ENCODE measurements at places on chromosomes 16 and 17.

DNA sequence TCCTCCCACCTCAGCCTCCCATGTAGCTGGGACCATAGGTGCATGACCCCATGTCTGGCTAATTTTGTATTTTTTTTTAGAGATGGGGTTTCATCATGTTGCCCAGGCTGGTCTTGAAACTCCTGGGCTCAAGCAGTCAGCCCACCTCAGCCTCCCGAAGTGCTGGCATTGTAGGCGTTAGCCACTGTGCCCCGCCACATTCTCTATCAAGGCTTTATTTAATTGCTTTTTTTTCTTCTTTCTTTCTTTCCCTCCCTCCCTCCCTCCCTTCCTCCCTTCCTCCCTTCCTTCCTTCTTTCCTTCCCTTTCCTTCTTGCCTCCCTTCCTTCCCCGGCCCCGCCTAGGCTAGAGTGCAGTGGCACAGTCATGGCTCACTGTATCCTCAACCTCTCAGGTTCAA lies 23.7 kb downstream of the RSPRY1 start:
- no peak for DNase-seq

DNA sequence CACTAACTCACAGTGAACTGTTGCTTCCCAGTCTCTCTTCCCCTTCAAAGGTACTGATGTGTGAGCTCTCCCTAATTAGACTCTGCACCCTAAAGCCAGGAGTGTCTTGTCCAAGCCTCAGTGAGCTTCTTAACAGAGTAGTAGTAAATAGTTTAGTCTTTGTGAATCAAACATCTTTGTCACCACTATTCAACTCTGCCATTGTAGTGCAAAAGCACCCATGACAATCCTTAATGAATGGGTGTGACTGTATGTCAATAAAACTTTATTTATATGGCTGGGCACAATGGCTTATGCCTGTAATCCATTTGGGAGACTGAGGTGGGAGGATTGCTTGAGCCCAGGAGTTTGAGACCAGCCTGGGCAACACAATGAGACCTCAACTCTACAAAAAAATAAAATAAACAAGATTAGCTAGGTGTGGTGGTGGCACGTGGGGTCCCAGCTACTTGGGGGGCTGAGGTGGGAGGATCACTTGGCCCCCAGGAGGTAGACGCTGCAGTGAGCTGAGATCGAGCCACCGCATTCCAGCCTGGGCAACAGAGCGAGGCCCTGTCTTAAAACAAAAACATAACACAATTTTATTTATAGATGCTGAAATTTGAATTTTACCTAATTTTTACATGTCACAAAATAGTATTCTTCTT lies 45.5 kb upstream of the TNRC6A start:
- DNase-seq = no peak

- DNase-seq = peak; percentile 70
These were observed 167.1 kb downstream of the CCDC182 start for GRCh38 chr17:57577751-57578607.

GRCh38 chr16:26598061-26598460 lies 468.7 kb upstream of the C16orf82 start:
- DNase-seq = no peak

DNA sequence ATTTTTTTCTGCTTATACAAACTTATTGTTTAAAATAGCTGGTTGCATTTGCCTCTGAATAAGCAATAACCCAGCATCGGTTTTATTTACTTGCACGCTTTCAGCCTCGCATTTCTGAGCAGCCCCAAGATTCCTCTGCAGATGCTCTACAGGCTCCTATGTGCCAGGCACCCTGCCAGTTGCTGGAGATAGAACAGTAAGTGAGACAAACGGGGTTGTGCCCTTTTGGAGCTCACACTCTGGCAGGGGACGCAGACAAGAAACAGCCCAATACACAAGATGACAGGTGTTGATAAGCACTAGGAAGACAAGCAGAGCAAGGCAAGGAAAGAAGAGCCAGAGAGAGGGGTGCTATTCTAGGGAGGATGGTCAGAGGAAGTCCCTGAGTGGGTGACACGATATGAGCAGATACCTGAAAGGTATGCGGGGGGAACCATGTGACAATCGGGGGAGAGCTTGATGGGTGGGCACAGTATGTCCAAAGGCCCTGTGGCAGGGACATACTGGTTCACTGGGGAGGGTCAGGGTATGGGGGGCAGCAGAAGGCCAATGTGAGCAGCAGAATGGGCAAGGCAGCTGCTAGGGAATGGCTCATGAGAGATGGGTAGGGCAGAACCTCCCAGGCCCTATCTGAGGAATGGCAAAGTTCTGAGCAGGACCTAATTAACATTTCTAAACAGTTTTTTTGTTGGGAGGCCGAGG lies 18.7 kb upstream of the ADORA2B start:
- DNase-seq = no peak

DNA sequence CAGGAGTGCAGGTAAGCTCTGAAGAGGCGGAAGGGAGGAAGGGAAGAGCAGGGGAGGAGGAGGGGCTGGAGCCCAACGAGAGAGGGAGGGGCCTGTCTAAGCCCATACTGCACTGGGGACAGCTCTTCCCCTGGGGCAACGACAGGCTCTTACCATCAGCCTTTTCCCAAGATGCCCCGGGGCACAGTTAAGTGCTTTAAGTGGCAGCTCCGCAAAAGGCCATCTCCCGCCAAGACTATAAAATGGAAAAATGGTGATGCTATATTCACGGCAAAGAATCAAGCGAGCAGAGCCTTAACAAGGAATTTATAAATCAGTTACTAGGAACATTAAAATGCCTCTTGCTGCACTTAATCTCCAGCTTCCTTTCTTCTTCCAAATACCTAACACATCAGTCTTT lies 110.2 kb upstream of the NLRP1 start:
- no peak for DNase-seq

DNA sequence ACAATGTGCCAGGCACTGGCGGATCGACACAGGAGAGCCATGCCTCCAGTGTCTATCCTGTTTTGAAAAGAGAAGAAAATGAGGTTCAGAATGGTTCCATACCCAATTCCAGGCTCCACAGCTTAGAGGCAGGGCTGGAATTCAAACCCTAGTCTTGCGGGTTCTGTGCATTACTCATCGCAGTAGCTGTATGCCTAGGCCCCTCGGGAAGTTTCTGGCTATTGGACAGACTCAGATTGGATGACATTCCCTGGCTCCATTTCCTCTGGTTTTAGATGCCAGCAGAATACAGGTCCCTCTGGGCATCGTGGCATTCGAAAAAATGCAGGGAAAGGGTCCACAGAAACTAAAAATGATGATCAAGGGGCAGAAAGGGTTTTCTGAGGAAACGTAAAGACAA lies 184.7 kb downstream of the COPRS start:
- DNase-seq = peak; percentile 61

- no peak for DNase-seq
These were observed 750.7 kb downstream of the KCNJ18 start for GRCh38 chr17:22443061-22443460.

- peak; percentile 82 for DNase-seq
These were observed 6.3 kb downstream of the SLC6A2 start for GRCh38 chr16:55661941-55662643.

GRCh38 chr17:6569370-6570285 lies 13.3 kb upstream of the PITPNM3 start:
- DNase-seq = no peak

DNA sequence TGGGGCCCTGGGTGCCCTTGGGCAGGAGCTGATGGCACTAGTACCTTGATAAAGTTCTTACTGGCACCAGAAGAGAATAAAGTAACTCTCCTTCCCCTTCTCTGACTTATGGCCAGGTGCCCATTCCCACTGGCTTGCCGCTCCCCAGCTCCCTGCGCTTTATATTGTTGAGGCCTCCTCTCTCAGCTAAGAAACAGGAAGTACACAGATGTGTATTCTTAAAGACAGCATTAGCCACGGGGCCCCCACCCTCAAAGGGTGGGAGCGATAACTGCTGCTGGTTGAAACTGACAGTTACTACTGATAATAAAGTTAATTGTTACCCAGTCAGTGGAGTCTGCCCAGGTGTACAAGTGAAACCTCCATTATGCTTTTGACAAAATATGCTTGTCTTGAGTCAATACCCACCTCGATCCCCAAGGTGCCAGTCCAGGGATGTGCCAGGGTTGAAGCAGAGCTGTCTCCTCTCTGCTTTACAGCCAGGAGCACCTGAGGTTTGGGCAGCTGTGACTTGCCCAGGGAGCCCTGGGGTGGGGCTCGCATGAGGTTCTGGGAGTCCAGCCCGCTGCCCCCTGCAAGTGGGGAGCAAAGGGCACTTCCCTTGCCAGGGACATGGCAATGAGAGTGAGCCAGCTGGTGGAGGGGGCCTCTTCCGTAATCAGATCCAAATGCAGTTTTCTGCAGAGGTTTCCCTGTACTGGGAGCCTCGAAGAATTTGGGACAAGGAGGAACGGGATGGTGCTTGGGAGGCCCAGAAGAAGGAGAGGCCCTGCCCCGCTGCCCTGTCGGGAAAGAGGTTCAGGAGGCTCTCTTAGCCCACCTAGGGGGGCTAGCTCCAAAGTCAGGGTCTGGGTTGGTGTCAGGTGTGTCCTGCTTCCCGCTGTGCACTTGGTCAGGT lies 5.4 kb upstream of the CLDN9 start:
- DNase-seq = no peak

- DNase-seq = no peak
These were observed 18.5 kb downstream of the PFAS start for GRCh38 chr17:8267480-8268147.

GRCh38 chr17:39009581-39010001 lies 42.4 kb upstream of the FBXO47 start:
- no peak for DNase-seq

DNA sequence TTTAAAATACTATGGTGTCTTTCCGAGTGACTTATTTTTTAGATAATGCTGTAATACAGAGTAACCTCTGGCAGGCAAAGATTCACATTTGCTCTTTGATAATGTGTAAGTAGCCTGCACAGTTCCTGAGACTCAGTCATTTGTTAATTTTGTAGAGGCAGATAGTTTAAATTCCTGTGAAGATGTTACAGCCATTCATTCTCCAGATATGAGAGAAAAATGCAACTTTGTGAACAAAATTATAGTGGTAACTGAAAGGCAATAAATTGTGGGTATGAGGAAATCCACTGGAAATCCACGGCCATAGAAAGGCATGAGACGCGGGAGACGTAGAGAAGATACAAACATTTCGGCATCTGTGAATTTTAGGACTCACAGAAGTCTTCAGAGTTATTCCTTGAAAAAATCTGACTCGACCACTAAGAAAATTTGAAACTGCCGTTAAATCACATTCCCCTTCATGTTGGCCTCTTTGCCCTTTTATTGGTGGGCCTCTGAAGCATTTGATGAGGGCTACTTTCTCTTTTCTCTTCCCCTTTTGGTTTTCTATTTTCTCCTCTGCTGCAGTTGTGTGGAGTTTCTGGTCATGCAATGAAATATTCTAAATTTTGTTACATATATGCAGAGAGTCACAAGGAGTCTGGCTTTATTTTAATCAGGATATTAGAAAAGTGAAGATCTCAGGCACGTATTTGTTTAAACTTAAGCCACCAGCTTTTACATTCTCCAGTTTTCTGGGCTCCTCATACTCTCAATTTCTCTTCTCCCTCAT lies 18.8 kb downstream of the HS3ST3A1 start:
- DNase-seq = peak; percentile 41

DNA sequence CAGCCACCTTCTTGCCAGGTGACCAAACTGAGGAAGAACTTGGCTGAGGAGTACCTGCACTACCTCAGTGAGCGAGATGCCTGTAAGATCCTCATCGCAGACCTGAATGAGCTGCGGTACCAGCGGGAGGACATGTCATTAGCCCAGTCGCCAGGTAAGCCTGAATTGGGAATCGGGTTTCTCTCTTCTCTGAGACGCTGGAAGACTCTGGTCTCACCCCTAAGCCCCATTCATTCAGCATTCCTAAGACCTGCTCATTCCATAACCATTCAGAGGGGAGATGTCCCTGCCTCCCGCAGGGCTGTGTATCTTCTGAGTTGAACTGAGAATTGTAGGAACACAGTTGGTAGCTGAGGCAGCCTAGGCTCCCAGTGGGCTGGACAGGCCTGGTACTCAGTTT lies 17.0 kb upstream of the THAP11 start:
- DNase-seq = no peak

DNA sequence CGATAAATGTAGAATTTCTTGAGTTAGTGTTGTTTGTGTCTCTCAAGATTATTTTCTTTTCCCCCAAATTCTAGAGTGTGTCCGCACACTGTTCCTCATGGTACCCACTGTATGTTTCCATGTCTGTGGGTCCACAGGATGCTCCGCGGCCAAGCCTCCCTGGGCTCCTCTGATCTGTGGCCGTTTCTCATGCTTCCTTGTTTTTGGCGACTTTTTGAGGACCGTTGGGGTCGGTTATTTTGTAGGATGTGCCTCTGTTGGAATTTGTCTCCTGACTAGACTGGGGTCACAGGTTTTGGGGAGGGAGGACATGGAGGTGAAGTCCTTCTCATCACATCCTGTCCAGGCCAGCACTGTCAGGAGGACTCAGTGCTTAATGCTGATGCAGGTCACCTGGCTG lies 140.0 kb downstream of the LAT start:
- DNase-seq = no peak

- peak; percentile 85 for DNase-seq
These were observed 147.5 kb upstream of the GSE1 start for GRCh38 chr16:85465328-85466303.

- no peak for DNase-seq
These were observed 253.3 kb upstream of the SALL1 start for GRCh38 chr16:51404386-51404785.

GRCh38 chr16:19196871-19197270 lies 28.8 kb downstream of the SYT17 start:
- no peak for DNase-seq

DNA sequence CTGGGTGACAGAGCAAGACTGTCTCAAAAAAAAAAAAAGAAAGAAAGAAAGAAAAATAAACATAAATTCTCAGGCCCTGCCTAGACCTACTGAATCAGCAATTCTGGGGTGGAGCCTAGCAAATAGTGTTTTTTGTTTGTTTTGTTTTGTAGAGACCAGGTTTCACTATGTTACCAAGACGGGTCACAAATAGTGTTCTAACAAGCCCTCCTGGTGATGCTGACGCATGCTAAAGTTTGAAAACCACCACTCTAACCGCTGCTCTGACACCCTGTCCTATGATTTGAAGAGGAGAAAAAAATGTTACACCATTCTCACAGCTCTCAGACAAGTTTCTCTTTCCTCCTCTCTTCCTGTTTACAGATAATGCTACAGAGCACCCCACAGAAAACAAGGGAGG lies 1.5 kb downstream of the MRPL10 start:
- no peak for DNase-seq

- peak; percentile 73 for DNase-seq
These were observed 17.4 kb downstream of the ITPRIPL2 start for GRCh38 chr16:19130852-19131824.

- no peak for DNase-seq
These were observed 83.2 kb upstream of the C17orf78 start for GRCh38 chr17:37292429-37293139.

- peak; percentile 42 for DNase-seq
These were observed 3.9 kb downstream of the GLIS2 start for GRCh38 chr16:4319454-4320421.

DNA sequence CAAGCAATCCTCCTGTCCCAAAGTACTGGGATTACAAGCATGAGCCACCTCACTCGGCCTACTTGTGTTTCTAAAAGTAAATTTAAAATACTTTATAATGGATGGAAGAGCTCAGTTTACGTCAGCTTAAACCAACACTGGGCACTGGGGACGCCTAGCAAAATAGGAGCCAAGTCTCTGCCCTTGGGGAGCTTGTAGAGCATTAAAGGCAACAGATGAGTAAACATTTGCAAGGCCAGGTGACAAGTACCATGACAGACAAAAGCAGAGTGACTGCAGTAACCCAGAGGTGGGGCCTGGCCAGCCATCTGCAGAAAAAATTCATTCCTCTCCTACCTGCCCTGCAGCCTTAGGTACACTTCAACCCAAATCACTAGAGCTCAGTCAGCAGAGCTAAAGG lies 12.1 kb upstream of the NLK start:
- no peak for DNase-seq
